A549 treated with CpdA at 1 μM for 4 hours (cell line): ENCODE measurements at places on chromosomes 16 and 17. TPM values are rescaled to one million over a fixed set of nuclear protein-coding genes. Genes with fewer than 3 reads are reported as not detected.

The TMEM106A gene
- 0.85 to 1.6 TPM (median 1.1 TPM) in 5 replicates for total RNA-seq

The CA5A gene
- not detected in 5 replicates for total RNA-seq

The KRTAP4-11 gene
- not detected in 5 replicates for total RNA-seq

The HOXB5 gene
- total RNA-seq: 1.8 to 2.8 TPM (median 2.4 TPM) in 5 replicates

The KRTAP17-1 gene
- not detected in 5 replicates for total RNA-seq

The MEIOB gene
- total RNA-seq: 1.5 to 3.1 TPM (median 1.7 TPM) in 5 replicates

The ALDH3A2 gene
- 152 to 175 TPM (median 165 TPM) in 5 replicates for total RNA-seq

The KREMEN2 gene
- 1.1 to 2.3 TPM (median 1.9 TPM) in 5 replicates for total RNA-seq

The OR3A3 gene
- not detected in 5 replicates for total RNA-seq

The SLC16A5 gene
- 20.6 to 29.3 TPM (median 26.9 TPM) in 5 replicates for total RNA-seq

The ZFP3 gene
- total RNA-seq: 0.68 to 1.2 TPM (median 0.89 TPM) in 5 replicates

The HLF gene
- total RNA-seq: 0.08 to 0.33 TPM (median 0.27 TPM) in 5 replicates

The SNX20 gene
- total RNA-seq: not detected in 5 replicates

The CPNE7 gene
- 56.0 to 66.6 TPM (median 60.2 TPM) in 5 replicates for total RNA-seq

The SPN gene
- 0.01 TPM in 1 of 5 replicates, not detected in the others for total RNA-seq

The KIFC3 gene
- total RNA-seq: 163 to 215 TPM (median 196 TPM) in 5 replicates

The HEATR9 gene
- not detected in 5 replicates for total RNA-seq

The WFIKKN2 gene
- 0.03 TPM in 1 of 5 replicates, not detected in the others for total RNA-seq

The UMOD gene
- not detected in 5 replicates for total RNA-seq

The KRTAP4-8 gene
- 0.05 to 0.12 TPM in 2 of 5 replicates, not detected in the others for total RNA-seq

The PLA2G10 gene
- 0.07 to 0.30 TPM (median 0.21 TPM) in 3 of 5 replicates, not detected in the others for total RNA-seq

The CDRT15L2 gene
- not detected in 5 replicates for total RNA-seq

The TPPP3 gene
- total RNA-seq: 8.4 to 13.5 TPM (median 11.8 TPM) in 5 replicates

The RUNDC3A gene
- 0.53 to 0.94 TPM (median 0.83 TPM) in 5 replicates for total RNA-seq

The SPATA22 gene
- total RNA-seq: not detected in 5 replicates

The ABAT gene
- total RNA-seq: 0.41 to 0.52 TPM (median 0.46 TPM) in 5 replicates

The OR2C1 gene
- total RNA-seq: not detected in 5 replicates

The MYH13 gene
- total RNA-seq: not detected in 5 replicates

The CDH1 gene
- 3.6 to 4.9 TPM (median 4.4 TPM) in 5 replicates for total RNA-seq

The UTS2R gene
- not detected in 5 replicates for total RNA-seq

The MYH8 gene
- not detected in 5 replicates for total RNA-seq

The BOLA2 gene
- total RNA-seq: 17.7 to 33.9 TPM (median 30.6 TPM) in 5 replicates

The HS3ST2 gene
- not detected in 5 replicates for total RNA-seq

The KRT13 gene
- 0.16 to 0.30 TPM (median 0.20 TPM) in 5 replicates for total RNA-seq

The ZPBP2 gene
- total RNA-seq: not detected in 5 replicates

The KRTAP2-1 gene
- total RNA-seq: not detected in 5 replicates

The PYDC1 gene
- not detected in 5 replicates for total RNA-seq

The FDXR gene
- total RNA-seq: 47.7 to 70.8 TPM (median 64.3 TPM) in 5 replicates

The PABPN1L gene
- total RNA-seq: not detected in 5 replicates

The SLC38A8 gene
- not detected in 5 replicates for total RNA-seq

The TNFRSF17 gene
- not detected in 5 replicates for total RNA-seq

The SP2 gene
- 15.8 to 17.2 TPM (median 16.7 TPM) in 5 replicates for total RNA-seq

The CCL1 gene
- total RNA-seq: not detected in 5 replicates

The KSR1 gene
- total RNA-seq: 12.7 to 20.8 TPM (median 18.4 TPM) in 5 replicates

The TGFB1I1 gene
- total RNA-seq: 34.3 to 68.8 TPM (median 45.1 TPM) in 5 replicates

The CCL16 gene
- not detected in 5 replicates for total RNA-seq

The CDRT4 gene
- 1.2 to 2.9 TPM (median 1.9 TPM) in 5 replicates for total RNA-seq

The ZNF629 gene
- 15.6 to 19.2 TPM (median 16.4 TPM) in 5 replicates for total RNA-seq

The LCMT1 gene
- 38.0 to 41.3 TPM (median 39.7 TPM) in 5 replicates for total RNA-seq

The IL21R gene
- total RNA-seq: 0.02 to 0.04 TPM in 2 of 5 replicates, not detected in the others

The KRT36 gene
- not detected in 5 replicates for total RNA-seq

The TNS4 gene
- total RNA-seq: 67.2 to 109 TPM (median 86.7 TPM) in 5 replicates

The NRN1L gene
- total RNA-seq: 0.17 to 0.29 TPM in 2 of 5 replicates, not detected in the others

The APOH gene
- total RNA-seq: 3.3 to 6.4 TPM (median 5.2 TPM) in 5 replicates

The CACNG5 gene
- total RNA-seq: 0.03 TPM in 1 of 5 replicates, not detected in the others

The COA3 gene
- total RNA-seq: 118 to 141 TPM (median 138 TPM) in 5 replicates

The HS3ST3A1 gene
- total RNA-seq: 0.15 to 0.26 TPM in 2 of 5 replicates, not detected in the others
